Stimulated activated CD8-positive, alpha-beta memory T cell treated with anti-CD3 and anti-CD28 coated beads, Interleukin-4, amount 100 ng/mL, for 4 hours (primary cell): ENCODE measurements at places on chromosomes 2 and 18.

DNA sequence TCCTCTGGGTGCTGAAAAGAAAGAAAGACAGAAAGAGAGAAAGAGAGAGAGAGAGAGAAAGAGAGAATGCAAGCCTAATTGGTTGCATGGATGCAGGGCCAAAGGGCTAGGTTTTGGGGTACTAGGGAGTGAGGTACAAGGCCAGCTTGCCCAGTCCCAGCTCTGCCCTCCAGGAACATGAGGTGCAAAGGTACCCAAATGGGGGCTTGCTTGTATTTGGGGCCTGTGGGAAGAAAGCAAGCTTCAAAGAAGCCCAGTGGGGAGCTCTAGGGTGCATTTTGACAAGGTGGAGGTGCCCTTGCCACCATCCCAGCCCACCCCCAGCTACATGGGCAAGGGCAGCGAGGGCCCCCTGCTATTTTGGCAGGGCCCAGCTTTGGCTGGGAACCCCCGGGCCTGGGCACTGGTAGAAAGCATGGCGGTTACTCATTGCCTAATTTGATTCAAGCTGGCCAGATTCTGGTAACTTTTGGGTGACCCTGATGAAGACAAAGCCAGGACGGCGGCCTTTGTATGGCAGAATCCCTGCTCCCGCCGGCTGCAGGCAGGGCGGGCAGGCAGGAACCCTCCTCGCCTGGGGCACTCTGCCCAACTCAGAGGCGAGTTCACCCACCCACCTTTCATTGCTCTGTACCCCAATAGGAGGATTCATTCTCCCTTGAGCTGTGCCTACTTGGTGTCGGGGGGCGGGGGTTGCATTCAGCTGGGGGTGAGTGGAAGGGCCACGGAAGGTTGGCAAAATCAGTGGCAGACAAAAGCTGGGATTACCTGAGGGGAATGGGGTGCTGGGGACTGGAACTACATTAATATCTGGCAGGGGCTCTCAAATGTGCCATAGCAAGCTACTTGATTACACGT lies 537 bp upstream of the HOXD4 start:
- no peak for DNase-seq

- DNase-seq = no peak
Observed at GRCh38 chr2:174450021-174450816, 36.6 kb downstream of the GPR155 start.

GRCh38 chr2:226360658-226361057 lies 439.0 kb downstream of the IRS1 start:
- no peak for DNase-seq

DNA sequence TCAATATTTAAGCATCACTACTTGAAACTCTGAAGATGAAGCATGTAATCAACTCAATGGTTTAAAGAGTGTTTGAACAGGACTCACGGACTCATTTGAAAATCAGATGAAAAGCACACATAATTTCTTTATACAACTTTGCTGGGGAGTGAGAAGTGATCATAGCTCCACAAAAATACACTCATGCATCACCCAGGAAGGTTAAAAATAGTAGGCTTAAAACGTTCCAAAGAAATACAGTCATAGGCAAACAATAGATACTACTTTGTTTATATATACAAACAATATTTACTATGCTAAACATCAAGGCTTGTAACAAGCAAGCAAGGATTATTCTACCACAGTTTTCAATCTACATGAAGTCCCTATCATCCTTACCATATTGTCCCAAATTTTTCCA lies 11.6 kb downstream of the HNRNPLL start:
- DNase-seq = no peak

DNA sequence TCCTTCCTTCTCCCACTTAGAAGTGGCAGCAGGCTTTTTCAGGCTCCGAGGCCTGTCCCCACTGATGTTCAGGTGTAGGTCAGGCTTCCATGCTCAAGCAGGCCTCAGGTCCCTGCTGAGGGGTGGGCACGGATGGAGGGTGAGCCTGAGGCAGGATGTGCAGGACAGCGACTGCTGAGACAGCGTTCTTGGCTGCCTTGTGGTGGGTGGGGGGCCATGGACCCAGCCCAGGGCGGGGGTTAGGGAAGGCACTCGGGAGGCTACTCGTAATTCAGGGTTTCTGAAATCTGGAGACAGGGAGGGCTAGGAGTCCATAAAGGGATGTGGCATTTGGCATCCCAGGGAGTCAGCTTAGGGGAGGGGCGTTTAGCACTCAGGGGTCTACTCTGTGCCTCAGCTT lies 30.3 kb downstream of the COLEC11 start:
- no peak for DNase-seq

GRCh38 chr2:47403609-47404193 lies 745 bp downstream of the MSH2 start:
- DNase-seq = no peak

DNA sequence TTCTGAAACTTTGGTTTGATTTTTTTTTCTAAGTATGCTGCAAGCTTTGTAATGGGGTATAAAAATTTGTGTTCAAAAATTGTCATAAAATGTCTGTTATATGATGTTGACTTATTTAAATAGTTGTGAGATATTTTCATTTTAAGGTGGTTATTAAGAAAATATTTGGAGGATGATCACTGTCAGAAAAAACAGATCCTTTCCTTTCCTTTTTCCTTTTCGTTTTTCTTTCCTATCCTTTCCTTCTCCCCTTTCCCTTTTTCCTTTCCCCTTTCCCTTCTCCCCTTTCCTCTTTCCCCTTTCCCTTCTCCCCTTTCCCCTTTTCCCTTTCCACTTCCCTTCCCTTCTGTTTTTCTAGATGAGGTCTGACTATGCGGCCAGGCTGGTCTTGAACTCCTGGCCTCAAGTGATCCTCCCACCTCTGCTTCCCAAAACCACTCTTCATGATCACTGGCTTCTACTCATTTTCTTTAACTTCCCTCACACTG lies 640.5 kb downstream of the PLCL1 start:
- DNase-seq = no peak

DNA sequence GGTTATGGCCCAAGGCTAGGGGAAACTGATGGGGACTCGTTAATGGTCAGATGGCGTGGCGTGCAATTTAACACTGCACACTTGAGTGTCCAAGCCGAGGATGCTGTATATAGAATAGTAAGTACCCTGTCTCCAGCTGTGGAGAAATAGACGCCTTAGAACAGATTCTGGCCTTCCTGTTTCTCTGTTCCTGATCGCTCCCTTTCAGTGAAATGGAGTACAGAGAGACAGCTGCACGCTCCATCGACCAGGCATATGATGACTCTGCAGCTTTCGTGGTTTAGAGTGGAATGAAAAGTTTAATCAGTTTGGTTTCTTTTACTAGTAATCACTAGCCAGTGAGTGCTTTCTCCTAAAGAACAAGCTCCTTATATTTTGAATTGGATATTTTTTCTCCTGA lies 213.4 kb downstream of the NEDD4L start:
- no peak for DNase-seq
